ENCODE measurements at places on chromosomes 16 and 17.

DNA sequence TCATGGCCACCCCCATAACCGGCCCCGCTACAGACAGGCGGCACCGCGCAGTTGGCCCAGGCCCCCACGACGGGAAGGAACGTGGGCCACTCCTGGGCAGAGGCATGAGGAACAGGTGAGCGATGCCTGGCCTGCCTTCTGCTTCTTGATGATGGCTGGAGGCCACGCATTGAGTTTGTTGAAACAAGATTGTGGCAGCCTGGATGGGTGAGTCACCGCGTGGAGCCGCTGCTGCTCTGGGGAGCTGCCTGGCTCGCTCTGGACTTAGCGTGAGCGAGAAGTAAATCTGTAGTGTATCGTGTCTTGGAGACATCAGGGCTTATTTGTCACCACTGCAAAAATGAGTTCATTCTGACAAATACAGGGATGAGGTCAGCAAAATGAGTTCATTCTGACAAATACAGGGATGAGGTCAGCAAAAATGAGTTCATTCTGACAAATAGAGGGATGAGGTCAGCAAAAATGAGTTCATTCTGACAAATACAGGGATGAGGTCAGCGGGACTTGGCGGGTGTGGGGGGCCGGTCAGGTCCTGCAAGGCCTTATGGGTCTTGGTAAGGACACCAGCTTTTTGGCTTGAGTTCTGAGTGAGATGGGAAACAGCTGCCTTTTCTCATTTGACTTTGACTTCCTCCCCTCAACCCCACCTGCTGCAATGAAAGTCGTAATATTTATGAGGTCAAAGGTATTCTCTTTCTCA lies 93.0 kb downstream of the SEC14L1 start:
- DNase-seq, result peak; percentile 91

GRCh38 chr17:51322390-51323029 lies 62.2 kb downstream of the UTP18 start:
- DNase-seq, result peak; percentile 53

- no peak for DNase-seq
Measured at GRCh38 chr17:2289878-2290478, 13.6 kb downstream of the SMG6 start.

DNA sequence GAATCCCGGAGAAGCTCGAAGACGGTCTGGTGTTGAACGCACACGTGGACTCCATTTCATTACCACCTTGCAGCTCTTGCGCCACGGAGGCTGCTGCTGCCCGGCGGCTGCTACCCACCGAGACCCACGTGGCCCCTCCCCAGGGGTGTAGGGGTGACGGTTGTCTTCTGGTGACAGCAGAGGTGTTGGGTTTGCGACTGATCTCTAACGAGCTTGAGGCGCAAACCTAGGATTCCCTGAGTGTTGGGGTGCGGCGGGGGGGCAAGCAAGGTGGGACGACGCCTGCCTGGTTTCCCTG lies 1.7 kb upstream of the CBX4 start:
- DNase-seq, result no peak

DNA sequence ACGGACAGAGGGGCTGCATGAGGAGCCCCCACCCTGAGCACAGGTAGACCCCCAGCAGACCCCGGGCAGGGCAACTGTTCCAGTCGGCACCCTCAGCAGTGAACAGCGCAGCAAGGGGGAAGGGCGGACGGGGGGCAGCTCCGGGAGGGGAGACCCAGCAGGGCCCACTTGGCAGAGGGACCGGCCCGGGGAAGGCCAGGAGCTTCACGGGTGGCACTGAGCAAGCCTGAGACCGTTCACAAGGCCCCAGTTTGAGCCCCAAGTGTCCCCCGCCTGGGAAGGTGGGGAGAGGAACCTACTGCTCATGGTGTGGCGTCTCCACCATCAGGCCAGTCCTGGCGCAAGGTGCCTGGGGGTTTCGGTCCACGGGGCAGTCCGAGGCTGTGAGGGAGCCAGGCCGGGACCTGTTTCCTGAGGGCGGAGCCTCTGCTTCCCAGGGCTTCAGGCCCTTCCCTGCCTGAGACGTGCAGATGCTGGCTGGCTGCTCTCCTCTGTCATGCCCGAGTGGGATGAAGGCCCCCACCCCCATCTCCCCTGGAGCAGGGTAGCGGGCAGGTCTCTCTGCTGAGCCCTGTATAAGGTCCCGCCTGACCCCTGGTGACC lies 54.4 kb upstream of the GNG13 start:
- DNase-seq, result no peak

- no peak for DNase-seq
Measured at GRCh38 chr16:51153577-51154031, 2.5 kb upstream of the SALL1 start.

- DNase-seq, result no peak
Measured at GRCh38 chr17:63931981-63932561, at the start of gene CD79B. TSS of gene CD79B (minus strand) at chr17:63932331. CDS start at chr17:63932261, 70 bp downstream.

DNA sequence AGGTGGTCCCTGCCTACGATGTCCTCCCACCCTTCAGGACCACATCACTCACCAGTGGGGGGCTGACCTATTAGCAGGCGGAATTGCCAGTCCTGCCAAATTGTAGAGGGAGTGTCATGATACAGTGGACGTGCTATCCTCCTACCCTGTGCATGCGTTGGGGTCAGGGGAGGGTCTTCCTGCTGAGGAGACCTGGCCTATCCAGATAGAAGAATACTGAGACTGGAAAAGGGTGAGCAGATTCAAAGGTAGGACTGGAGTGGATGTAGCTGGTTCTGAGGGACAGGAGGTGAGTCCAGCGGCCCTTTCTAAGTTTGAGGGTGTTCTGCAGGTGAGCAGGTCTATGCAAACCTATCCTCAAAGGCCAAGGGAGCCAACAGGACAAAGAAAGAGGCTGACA lies 8.0 kb downstream of the PRSS41 start:
- no peak for DNase-seq

DNA sequence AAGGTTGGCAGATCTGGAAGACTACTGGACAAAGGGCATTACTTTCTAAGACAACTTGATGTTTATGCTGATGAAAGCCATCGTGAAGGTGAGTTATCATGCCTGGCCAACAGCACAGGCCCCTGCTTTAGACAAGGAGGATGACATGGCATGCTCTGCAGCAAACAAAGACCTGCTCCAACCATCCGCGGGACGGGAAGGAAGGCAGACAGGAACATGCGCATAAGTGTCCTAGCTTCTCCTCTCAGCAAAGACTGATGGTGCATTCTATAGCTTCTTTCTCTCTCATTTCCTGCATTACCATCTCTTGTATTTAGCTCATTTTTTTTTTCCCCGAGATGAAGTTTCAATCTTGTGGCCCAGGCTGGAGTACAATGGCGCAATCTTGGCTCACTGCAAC lies 5.4 kb downstream of the NPLOC4 start:
- no peak for DNase-seq

GRCh38 chr17:77905766-77906165 lies 52.7 kb upstream of the TNRC6C start:
- no peak for DNase-seq

GRCh38 chr16:89407925-89408300 lies 82.4 kb downstream of the ANKRD11 start:
- no peak for DNase-seq

DNA sequence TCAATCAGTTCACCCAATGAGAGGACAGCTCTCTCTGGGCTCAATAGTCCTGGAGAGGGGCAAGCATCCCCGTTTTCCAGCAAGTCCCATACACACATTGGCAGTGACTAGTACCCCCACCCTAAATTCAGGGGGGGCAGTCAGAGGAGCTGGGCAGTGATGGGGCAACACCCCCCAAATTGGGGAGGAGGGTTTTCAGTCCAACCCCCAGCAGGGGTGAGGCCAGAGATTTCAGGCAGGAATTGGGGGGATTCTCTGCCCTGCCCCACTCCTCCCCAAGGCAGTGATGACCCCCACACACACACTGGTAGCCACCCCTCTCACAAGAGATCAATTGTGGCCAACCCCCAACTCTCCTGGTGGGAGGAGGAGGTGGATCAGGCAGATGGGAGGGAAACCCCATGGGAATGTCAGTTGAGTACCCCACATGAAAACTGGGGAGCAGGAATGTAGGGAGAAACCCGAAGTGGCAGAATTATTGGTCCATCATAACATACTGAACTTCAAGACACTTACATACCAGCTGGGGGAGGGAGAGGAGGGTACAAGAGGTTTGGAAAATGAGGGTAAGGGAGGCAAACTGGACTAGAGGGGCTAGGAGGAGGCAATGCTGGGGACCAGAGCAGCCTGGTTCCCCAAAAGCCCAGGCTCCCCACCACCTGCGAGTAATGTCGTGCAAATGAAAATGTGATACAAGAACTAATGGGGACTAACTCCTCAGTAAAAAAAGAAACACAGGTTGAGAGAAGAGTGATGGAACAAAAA lies 3.1 kb downstream of the VAMP2 start:
- DNase-seq, result no peak

DNA sequence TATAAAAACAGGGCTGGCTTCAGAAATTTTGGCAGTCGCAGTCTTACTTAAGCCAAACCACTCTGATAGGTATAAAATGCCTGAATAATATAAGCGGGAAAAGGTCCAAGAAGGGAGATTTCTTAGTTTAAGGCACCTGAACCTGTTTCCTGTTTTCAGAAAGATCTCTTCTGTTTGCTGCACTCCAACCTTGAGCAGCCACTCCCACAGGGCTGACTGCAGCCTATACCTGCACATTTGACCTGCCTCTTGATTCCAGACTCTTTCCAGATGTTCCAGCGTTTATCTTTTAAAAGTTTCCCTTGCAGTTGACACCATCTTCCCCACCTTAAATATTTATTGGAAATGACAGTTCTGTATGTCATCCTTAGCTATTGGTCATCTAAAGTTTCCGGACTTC lies 132.2 kb downstream of the SKAP1 start:
- DNase-seq, result no peak

- no peak for DNase-seq
Measured at GRCh38 chr16:58128181-58128631, 975 bp downstream of the CFAP20 start.

DNA sequence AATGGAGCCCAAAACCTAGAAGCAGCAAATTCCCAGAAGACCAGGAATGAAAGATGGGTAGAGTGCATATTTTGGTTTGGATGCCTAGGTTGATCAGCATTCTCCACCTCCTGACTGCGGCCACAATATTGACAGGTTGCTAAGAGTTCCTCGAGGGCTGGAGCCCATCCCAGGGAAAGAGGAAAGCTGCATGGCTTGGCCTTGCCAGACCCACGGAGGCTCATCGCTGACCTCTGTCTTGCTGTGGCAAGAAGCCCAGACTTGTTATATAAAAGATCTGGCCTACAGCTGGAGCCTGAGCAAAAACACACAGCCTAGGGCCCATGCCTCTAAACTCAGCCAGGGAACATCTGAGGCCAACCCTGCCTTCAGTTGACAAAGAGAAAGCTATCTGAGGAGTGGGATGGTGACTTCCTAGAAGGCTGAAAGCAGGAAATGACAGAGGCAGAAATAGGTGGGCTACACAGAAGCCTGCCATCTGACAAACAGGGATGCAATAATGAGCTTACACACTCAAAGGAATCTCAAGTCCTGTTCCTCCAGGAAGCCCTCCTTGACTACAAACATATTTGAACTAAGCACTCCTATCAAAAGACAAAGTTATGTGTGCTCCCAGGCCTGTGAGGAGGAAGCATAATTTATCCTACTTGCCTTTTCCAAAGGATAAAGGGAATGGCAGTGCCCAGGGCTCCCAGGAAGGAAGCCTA lies 22.5 kb upstream of the SLC35B1 start:
- no peak for DNase-seq

- peak; percentile 53 for DNase-seq
Measured at GRCh38 chr16:75097941-75098901, 18.4 kb downstream of the LDHD start.

DNA sequence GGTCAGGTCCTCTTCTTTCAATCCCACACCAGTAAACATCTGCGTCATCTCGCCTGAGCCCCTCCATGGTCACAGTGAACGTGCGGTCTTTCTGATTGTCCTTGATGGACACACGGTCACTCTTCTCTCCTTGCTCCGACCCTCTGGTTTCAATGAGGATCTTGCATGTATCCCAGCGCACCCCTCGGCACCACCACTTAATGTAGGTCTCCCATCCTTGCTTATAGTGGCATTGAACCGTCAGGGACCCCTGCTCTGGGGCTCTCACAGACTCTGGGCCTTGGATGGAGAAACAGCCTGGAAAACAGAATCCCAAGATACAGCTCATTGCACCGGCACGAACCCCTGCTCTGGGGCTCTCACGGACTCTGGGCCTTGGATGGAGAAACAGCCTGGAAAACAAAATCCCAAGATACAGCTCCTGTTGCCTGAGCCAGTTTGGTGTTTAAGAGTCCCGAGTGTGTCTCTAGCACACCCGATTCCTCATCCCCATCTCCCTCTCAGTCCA lies 5.4 kb downstream of the CD300LB start:
- no peak for DNase-seq

- no peak for DNase-seq
Measured at GRCh38 chr17:41504246-41504977, 1.0 kb downstream of the KRT13 start.

- no peak for DNase-seq
Measured at GRCh38 chr17:36876966-36877365, 60.3 kb upstream of the LHX1 start.

GRCh38 chr17:44385287-44386181 lies 3.9 kb downstream of the ITGA2B start:
- peak; percentile 32 for DNase-seq

DNA sequence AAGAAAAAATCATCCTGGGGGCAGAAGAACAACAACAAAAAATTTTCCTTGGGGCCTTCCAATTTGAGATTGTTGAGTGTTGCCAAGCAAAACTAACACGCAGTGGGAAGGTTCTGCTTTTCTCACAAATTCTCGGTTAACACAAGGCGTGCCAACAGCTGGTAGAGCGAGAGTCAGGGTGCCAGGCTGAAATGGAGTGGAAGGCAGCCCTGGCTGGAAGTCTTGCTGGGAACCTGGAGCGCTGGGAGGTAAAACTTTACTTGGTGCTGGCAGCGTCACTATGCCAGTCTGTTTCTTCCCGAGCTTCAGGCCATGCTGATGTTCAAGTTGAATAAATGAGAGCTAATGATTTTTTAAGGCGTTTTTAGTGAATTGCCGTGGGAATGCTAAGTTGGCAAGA lies 189.4 kb downstream of the WWOX start:
- DNase-seq, result no peak

GRCh38 chr16:81415751-81416150 lies 28.9 kb upstream of the CMIP start:
- DNase-seq, result no peak

GRCh38 chr16:27315333-27316037 lies 1.7 kb downstream of the IL4R start:
- no peak for DNase-seq

DNA sequence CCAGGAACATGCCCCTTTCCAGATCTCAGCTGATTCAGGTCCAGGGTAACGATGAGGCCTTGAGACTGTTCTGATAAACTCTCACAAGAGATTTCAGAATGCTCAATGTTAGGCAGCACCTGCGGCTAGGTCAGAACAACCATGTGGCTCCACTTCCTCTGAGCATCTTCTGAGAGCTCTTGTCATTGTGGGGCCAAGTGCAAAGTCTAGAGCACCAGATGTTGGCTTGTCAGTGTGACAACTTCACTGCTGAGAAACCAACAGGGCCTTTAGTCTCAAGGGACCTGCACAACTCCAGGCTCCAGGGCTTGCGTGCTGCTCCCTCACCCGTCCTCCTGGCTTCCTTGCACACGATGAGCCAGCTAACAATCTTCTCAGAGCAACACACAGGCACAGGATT lies 29.0 kb downstream of the FCSK start:
- no peak for DNase-seq

GRCh38 chr17:64777415-64778239 lies 115.5 kb upstream of the SMURF2 start:
- no peak for DNase-seq

GRCh38 chr16:85172455-85173145 lies 60.3 kb upstream of the CIBAR2 start:
- DNase-seq, result peak; percentile 78

GRCh38 chr17:7889166-7889955 lies 772 bp downstream of the CHD3 start:
- DNase-seq, result peak; percentile 93

Data from SHP77 treated with DMSO at 0.1 percent for 48 hours (cell line).